ENCODE measurements at places on chromosomes 7 and 10. TPM values are rescaled to one million over a fixed set of nuclear protein-coding genes. Genes with fewer than 3 reads are reported as not detected.

ESYT2 gene
- total RNA-seq, result 82.5 TPM

PDZD7 gene
- total RNA-seq, result 2.1 TPM

GRM8 gene
- total RNA-seq, result 19.6 TPM

PRLHR gene
- not detected for total RNA-seq

AGK gene
- 42.1 TPM for total RNA-seq

SLC25A40 gene
- total RNA-seq, result 56.0 TPM

SYCE1 gene
- not detected for total RNA-seq

LBX1 gene
- total RNA-seq, result not detected

NPC1L1 gene
- not detected for total RNA-seq

MSS51 gene
- total RNA-seq, result 3.6 TPM

ARHGEF35 gene
- total RNA-seq, result 6.2 TPM

STEAP1B gene
- total RNA-seq, result 1.6 TPM

GPR26 gene
- 1.4 TPM for total RNA-seq

UFSP1 gene
- 0.82 TPM for total RNA-seq
